ENCODE measurements at places on chromosomes 5 and 9.

DNA sequence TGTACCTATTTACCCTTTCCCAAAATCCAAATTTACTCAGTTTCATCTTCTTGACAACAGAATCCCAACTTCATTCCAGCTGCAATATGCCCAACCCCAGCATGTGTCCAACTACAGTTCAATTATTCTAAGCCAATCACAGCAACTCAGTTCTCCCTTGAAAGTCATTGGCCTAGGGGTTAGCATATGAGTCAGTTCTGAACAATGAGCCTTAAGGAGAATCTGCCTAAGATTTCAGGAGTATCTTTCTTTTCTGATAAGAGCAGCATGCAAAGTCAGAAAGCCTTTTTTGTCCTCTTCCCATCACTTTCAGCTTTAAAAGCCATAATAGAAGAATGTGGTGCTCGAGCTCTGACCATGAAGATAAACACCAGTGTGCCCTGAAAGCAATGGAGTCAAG, 44.4 kb upstream of the RASGRF2 start:
- no peak for DNase-seq

DNA sequence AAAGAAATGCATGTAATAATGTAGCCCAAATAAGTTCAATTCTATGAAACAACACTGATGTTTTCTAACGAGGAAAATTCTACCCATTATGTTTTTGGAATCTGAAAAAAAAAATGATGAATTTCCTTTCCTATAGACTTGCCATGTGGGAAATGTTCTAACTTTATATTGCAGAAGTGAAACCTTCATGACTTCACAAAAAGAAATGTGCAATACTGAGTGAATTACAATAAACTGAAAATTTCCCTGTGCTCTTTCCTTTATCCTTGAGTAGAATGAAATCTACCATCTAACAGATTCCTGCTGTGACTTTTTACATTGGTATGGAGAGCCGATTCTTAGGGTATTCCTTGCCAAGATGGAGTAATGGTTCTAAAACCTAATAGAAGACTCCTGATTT, 1622.5 kb downstream of the MAT2B start:
- DNase-seq, result no peak

GRCh38 chr5:115377468-115378217, 81.2 kb upstream of the CCDC112 start:
- peak; percentile 3 for DNase-seq

- no peak for DNase-seq
These were observed 469.3 kb downstream of the SPATA31D1 start for GRCh38 chr9:82457891-82458290.

DNA sequence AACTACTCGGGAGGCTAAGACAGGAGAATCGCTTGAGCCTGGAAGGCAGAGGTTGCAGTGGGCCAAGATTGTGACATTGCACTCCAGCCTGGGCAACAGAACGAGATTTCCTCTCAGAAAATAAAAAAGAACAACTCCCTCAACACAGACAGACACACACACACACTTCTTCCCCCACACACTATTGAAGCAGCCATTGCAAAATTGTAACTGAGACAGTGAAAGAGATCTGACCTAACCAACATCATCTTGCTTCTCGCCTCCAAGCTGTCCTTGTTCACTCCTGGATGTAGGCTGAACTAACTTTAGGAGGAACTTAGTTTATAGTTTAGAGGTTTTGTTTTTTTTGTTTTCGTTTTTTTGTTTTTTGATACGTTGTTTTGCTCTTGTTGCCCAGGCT, 13.0 kb upstream of the PLIN2 start:
- DNase-seq, result no peak

DNA sequence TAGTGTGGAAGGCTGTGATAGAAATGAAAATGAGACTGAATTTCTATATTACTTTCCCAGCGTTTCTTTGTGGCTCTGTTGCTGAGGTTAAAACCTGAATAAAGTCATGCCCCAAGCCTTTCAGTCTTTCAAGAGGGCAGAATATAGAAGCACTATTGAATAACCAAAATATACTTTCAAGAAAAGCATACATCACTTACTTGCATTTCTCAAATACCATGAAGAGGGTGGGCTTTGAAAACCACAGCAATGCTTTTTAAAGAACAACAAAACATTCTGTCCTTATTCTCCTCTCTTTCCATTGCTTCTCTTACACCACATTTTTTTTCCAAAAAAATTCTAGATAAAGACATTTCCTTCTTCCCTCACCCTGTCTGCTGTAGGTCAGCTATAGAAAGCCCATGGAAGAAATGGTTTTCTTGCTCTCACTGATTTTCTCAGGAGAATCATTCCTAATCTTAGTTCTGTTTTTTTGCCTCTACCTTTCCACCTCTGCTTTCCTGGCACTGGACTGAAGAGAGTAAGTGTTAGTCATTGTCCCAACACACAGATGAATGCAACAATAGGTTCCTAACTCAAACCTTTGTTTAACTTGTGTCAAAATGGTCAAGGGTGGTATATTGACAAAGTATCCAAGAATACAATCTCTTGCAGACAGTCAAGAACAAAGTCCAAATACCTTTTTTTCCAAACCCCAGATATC, 51.6 kb downstream of the NUDT12 start:
- no peak for DNase-seq

DNA sequence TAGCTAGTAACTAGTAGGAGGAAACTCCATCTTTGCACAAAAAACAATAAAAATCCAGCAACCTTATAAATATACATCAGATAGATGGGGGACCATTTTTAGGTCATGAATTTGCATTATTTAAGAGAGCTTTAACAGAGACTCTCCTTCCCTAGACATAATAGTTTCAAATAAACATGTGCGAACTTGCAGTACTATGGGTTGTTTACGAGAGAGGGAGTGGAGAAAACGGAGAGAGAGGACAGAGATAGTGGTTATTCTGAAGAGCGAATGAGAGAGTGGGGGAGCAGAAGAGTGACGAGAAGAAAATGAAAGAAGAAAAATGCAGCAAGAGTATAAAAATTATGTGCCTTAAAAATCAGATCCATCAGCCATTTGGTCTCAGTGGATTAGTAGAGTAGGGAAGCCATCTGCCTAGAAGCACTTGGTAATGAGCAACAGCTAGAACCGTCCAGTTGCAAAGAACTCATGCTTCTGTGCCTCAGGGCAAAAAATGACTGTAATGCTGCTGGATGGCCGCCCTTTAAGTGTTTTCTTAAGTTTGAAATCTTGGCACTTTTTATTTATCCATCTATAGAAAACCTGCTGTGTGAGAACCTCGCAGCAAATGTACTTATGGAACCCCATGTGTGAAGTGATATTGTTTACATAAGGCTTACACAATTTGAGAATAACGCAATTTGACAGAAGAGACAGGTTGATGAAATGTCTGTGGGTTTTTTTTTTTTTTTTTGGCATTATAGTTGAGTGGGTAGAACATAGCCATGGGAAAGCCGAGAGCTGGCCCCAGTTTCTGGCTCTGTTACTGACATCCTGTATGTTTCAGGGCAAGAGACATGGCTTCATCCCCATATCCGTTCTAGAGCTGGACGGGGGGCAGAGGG, 95.6 kb upstream of the ZNF608 start:
- no peak for DNase-seq

Data from CD4-positive, alpha-beta T cell treated with Interleukin-2 at 100 ng/mL for 4 hours (primary cell).